ENCODE measurements at places on chromosomes 16 and 17.

DNA sequence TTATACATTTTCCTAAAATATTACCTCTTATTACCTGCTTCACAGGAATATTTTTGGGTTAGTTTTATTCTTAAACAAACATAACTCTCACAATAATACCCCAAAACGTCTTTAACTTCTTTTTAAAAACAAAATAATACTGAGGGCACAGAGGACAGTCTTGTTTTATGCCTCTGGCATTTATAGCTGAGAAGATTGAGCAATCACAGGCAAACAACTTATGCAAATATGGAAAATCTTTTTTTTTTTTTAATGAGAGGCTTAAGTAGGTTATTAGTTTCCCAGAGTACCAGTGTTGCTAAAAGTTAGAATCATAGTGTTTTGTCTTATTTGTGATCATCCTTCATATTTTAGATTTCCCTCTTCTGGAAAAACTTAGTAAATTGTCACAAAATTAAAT is 195.0 kb downstream of the FTO start:
- peak; percentile 22 for DNase-seq

- DNase-seq: no peak
Observed at GRCh38 chr16:53668869-53669268, 34.8 kb downstream of the RPGRIP1L start.

DNA sequence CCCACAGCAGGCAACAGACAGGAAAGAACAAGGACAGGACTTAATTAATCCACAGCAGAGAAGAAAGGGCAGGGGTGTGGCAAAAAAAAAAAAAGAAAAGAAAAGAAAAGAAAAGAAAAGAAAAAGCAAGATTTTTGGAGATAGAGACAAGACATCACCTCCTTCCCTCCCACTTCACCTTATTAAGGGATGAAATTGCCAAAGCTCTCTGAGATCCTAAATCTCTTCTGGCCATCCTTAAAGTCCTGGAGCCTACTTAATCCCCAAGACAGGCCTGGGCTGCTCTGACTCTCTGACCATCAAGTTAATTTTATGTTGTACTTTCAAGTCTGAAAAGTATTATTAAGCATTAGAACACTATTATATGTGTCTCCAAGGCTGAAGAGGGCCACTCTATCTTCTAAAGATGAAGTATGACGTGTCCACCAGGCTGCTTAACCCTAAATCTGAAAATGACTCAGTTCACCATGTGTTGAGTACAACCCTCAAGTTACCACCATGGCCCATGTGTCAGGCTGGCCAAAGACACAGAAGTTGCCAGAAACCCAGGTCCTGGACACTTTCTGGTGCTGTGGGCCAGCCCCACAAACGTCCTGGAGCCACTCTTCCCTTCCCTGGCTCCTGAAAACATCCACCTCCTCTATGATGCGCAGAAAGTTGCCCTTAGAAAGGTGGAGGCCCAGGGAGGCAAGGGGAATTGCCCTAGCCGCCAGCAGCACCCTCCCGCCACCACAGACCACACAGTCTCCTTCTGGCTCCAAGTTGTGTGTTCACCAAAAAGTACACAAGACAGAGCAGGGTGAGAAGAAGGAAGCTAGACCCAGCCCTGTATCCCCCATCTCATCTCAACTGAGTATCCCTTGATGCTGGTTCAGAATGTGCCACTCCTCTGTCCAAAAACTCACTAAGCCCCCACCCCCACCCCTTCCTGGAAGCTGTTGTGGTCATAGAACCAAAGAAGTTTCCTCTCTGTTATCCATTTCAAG is 2.7 kb downstream of the SOCS1 start:
- peak; percentile 46 for DNase-seq

- no peak for DNase-seq
Observed at GRCh38 chr17:50278526-50279180, 4.4 kb downstream of the TMEM92 start.

- DNase-seq: peak; percentile 80
Observed at GRCh38 chr16:30534368-30535105, at the start of gene ZNF747. TSS of gene ZNF747 (minus strand) at chr16:30534858. CDS start at chr16:30534679, 179 bp downstream.

DNA sequence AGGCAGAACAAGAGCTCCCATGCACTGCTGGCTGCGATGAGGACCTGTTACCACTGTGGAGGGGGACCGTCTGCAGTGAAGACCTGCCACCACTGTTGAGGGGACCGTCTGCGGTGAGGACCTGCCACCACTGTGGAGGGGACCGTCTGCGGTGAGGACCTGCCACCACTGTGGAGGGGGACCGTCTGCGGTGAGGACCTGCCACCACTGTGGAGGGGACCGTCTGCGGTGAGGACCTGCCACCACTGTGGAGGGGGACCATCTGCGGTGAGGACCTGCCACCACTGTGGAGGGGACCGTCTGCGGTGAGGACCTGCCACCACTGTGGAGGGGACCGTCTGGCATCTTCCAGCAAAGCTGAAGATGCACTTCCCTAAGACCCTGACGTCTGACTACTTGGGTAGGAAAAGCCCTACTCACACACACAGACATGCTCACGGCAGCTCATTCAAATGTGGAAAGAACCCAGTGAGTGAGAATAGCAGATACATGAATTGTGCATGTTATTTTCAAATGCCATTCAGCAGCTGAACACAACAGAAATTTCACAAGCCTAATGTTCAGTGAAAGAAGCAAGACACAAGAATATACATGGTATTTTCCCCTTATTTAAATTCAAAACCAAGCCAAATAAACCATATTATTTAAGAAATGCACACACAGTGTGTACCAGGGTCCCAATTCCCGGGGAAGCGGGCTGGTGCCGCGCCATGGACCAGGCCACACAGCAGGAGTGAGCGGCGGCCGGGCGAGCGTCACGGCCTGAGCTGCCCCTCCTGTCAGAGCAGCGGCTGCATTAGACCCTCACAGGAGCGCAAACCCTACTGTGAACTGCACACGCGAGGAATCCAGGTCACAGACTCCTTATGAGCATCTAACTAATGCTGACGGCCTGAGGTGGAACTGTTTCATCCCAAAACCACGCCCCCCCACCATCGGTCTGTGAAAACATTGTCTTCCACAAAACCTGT is 64.2 kb upstream of the METRNL start:
- no peak for DNase-seq
